ENCODE measurements at places on chromosomes 5 and 9. TPM values are rescaled to one million over a fixed set of nuclear protein-coding genes. Genes with fewer than 3 reads are reported as not detected.

The OLFML2A gene
- 27.9 TPM for polyA plus RNA-seq

The PROB1 gene
- 0.86 TPM for polyA plus RNA-seq

The IL4 gene
- polyA plus RNA-seq = not detected

The FCN2 gene
- 0.11 TPM for polyA plus RNA-seq

The FAM13B gene
- polyA plus RNA-seq = 47.6 TPM

DNA sequence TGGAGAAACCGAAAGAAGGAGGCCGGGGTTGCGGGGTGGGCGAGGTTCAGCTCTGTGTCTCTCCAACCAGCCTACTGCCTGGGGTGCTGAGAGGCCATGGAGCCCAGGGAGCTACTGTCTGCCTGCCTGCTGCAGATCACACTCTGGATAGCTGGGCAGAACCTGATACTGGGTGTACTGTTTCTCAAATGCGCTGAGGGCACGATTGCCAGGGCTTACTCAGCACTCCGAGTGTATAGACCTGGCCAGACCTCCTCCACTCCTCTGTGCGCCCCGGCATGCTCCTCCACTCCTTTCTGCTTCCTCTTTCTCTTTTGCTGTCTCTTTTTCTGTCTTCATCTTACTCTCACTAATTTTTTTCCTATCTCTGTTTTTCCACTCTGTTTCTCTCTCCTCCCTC lies 215.1 kb downstream of the PAPPA start:
- no peak for DNase-seq

DNA sequence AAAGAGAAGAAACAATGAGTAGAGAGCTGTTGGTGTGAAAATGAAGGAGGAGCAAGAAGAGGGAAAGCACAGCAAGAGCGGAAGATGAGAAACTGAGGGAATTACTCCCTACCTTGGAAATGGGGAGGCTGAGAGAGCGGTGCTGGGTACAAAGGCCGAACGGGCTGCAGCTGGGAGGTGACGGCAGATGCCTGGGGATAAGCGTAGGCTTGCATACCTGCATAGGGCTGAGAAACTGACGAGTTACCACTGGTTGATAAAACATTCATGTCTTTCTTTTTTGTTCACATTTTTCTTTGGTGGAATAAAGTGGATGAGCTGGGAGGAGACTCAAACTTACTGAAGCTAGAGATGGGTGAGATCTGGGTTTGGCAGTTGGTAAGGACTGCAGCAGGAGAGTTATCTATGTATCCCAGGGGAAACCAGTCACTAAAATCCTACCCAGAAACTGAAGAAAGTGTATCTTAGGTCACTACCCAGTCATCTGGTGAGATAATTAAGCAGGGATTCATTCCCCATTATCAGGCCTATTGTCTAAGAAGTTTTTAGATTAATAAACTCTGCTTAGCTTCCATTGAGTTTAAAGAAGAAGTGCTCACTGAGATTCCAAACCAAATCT lies 34.8 kb downstream of the FKBP15 start:
- no peak for DNase-seq

- no peak for DNase-seq
Observed at GRCh38 chr9:71638627-71639026, 129.7 kb downstream of the CEMIP2 start.

GRCh38 chr9:4499917-4500316 lies 9.6 kb downstream of the SLC1A1 start:
- DNase-seq = no peak

GRCh38 chr9:286071-286740 lies 71.5 kb downstream of the DOCK8 start:
- no peak for DNase-seq

- no peak for DNase-seq
Observed at GRCh38 chr5:150278046-150278730, 11.4 kb downstream of the CAMK2A start.

GRCh38 chr9:23822261-23823169 lies 3.5 kb downstream of the ELAVL2 start:
- no peak for DNase-seq

Data from right lung (tissue), 10 donors.